Fibroblast of mammary gland (primary cell): ENCODE measurements at places on chromosomes 6 and 20.
A peak's percentile ranks its signal among the peaks of the same experiment; 100 is the strongest.

DNA sequence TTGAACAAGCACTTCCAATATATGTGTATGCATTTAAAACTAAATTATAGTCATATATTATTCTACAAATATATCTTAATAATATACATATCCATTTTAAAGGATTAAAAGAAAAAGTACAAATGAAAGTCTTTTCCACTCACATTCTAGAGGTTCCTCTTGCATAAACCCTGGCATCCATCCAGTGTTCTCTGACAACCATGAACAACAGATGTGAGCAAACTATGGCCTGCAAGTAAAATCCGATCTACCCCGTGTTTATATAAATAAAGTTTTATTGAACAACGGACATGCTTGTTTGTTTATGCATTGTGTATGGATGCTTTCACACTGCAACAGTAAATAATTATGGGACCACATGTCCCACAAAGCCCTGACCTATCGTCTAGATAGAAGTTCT is 1122.3 kb downstream of the EPHA7 start:
- DNase-seq = no peak

- DNase-seq = no peak
These were observed 9.6 kb downstream of the SUMO4 start for GRCh38 chr6:149409617-149410016.

DNA sequence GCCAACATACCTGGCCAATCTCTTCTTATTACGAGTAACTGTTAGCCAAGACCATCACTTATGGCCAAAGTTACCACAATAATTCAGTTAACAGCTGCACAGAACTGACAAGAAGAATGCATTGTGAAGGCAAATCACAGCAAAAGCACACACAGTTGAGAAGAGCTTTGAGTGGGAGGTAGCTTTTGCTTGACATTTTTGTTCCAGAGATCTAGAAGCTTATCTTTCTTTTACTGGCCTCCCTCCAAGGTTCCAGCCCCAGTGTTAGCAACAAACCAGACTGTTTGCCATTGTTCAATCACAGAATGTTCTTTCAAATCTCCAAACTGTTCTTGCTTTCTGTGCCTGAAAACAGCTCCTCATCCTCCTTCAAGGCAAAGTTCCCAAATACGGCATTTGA is 35.9 kb upstream of the IRAK1BP1 start:
- DNase-seq = no peak

- no peak for DNase-seq
These were observed 45.8 kb downstream of the DOP1A start for GRCh38 chr6:83113258-83113657.

DNA sequence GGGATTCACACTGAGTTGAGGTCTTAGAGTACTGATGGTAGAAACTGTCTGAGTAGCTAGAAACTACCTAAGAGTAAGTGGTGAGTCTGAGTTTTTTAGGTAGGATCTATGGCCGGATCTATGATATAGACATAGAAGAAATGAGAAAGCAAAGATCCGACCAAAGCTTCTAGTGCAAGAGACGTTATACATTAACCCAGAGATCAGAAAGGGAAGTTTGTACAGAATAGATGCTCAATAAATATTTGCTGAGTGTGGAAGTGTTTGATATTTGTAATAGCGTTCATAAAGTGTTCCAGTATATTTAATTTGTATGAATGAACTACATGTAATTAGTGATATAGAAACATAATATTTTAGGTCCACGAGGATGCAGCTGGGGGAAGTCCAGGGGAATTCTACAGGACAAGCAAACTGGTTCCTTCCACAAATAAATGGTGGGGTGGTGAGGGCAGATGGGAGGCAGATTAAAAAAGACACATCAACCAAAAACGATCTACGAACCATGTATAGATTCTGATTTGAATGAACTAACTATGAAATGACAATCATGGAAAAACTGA is 31.9 kb upstream of the JARID2 start:
- DNase-seq = no peak

GRCh38 chr6:31131595-31131994 is 7.3 kb downstream of the PSORS1C2 start:
- no peak for DNase-seq

GRCh38 chr20:24672886-24673677 is 203.7 kb downstream of the SYNDIG1 start:
- peak; percentile 96 for DNase-seq

- DNase-seq = peak; percentile 11
These were observed 10.9 kb downstream of the GOPC start for GRCh38 chr6:117591405-117591804.

DNA sequence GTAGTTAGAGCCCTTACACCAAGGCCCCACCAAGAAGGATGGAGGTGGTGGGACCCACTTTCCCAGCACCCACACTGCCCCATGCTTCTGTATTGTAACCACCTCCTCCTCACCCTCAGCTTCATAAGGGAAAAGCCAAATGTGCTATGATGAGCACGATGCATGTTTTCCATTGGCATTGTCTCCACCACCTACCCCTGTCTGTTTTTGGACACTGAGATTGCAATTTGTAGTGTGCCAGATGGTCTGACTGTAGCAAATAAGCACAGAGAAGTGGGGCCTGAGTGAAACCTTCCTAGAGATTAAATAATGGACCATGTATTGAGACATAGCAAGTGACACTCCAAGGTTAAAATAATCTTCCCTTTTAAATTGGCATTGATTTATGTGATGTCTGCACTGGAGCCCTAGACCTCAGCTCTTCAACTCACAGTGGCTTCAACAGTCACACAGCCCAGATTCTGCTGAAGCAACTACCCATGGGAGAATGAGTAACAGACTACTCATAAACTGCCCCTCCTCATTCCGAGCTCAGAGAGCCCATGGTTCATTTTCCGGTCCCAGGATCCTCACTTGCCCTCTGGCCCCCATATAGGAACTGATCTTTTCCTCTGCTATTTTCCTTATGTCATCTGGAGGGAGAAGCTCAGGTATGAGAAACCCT is 177.9 kb downstream of the COL9A1 start:
- peak; percentile 79 for DNase-seq

DNA sequence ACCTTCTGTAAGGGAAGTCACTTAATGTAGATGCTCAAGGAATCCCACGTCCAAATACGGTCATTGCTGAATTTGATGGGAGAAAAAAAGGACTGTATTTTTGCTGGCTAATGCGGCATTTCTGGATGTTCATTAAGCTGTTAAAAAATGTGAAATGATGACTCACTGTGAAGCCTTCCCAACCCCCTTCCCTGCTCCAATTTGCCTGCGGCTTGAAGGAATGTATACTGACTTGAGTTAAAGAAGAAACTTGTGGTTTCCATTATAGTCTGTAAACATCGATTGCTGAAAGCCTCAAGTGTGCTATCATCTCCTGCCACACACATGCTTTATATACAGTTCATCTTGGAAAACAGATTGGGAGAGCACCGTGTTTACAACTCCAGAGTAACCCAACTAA is 249.1 kb upstream of the JAG1 start:
- DNase-seq = peak; percentile 91

- peak; percentile 10 for DNase-seq
These were observed 90.8 kb downstream of the DOK5 start for GRCh38 chr20:54566031-54566688.

- DNase-seq = no peak
These were observed 118.8 kb downstream of the TULP4 start for GRCh38 chr6:158431036-158431435.

- DNase-seq = peak; percentile 55
These were observed 40.3 kb upstream of the ANGPT4 start for GRCh38 chr20:956330-956951.

- peak; percentile 64 for DNase-seq
These were observed 207.9 kb downstream of the MYLK4 start for GRCh38 chr6:2542858-2543218.

DNA sequence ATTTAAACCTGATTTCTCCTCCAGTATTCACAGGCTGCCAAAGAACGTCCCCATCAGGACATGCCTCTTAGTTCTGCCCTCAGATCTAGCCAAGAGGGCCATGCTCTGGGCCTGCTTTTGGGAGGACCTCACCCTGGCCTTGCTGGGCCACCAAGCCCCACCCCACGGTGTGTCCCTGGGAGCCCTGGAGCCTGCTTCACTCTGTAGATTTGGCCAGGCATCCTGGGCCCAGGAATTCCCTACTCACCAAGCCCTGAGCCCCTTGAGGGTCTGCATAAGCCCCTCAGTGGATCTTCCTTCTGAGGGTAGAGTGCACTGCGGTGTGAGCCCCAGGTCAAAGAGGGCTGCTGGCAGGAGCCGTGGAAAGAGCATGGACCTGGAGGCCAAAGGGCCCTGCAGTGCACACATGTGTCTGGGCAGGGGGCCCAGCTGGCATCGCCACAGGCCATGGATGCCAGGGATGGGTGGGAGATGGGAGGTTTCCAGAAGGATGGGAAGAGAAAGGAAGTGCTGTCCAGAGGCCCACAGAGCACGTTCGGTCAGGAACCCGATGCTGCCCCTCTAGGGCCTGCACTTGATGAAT is 98.0 kb downstream of the DACT2 start:
- no peak for DNase-seq

- no peak for DNase-seq
These were observed 32.8 kb upstream of the SIRPB2 start for GRCh38 chr20:1524004-1524403.

GRCh38 chr6:56374841-56375369 is 127.5 kb upstream of the COL21A1 start:
- DNase-seq = peak; percentile 87

- no peak for DNase-seq
These were observed 13.0 kb upstream of the MYL9 start for GRCh38 chr20:36528176-36528874.

DNA sequence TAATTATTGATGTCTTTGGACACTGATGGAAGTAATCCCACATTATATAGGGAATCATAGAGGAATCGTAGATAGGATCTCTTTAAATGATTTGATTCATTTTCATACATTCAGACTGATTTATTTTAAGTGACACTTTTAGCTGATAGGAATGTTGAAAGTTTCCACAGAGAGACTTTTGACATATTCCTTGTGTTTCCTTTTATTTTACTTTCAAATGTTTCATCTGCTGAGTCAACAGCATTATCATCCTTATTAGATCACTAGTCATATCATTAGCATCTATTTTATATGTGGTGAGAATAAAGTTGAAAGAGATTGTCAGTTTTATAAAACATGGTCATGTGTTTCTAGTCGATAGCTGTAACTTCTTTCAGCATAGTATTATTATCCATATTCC is 13.4 kb downstream of the DCBLD1 start:
- peak; percentile 64 for DNase-seq

GRCh38 chr6:168695701-168696100 is 254.7 kb downstream of the SMOC2 start:
- DNase-seq = no peak

GRCh38 chr6:161598896-161599295 is 325.0 kb upstream of the AGPAT4 start:
- DNase-seq = no peak

DNA sequence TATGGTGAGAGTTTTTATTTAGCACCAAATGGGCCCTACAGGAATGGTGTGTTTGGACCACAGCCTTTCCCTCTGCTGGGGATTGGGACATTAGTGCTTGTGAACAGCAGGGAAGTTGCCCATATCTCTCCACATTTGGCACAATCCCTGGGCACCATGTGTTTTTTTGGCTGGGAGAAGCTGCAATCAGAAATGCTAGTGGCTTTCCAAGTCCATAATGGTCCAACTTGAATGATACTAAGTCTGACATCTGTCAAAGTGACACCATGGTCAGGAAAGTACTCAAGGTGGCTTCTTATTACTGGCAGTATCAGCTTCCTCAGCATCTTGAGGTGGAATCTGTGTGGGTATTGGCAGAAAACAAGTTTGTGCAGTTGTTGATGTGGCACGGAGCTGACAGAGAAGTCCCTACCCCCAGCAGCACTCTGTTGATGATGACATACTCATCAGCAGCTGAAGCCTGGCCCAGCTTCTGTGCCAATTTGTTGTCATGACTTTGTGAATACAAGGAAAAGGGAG is 53.0 kb downstream of the SASH1 start:
- DNase-seq = no peak

- no peak for DNase-seq
These were observed 8.8 kb upstream of the CEP85L start for GRCh38 chr6:118660218-118660569.

- peak; percentile 5 for DNase-seq
These were observed 64.8 kb downstream of the HCRTR2 start for GRCh38 chr6:55239099-55239498.

DNA sequence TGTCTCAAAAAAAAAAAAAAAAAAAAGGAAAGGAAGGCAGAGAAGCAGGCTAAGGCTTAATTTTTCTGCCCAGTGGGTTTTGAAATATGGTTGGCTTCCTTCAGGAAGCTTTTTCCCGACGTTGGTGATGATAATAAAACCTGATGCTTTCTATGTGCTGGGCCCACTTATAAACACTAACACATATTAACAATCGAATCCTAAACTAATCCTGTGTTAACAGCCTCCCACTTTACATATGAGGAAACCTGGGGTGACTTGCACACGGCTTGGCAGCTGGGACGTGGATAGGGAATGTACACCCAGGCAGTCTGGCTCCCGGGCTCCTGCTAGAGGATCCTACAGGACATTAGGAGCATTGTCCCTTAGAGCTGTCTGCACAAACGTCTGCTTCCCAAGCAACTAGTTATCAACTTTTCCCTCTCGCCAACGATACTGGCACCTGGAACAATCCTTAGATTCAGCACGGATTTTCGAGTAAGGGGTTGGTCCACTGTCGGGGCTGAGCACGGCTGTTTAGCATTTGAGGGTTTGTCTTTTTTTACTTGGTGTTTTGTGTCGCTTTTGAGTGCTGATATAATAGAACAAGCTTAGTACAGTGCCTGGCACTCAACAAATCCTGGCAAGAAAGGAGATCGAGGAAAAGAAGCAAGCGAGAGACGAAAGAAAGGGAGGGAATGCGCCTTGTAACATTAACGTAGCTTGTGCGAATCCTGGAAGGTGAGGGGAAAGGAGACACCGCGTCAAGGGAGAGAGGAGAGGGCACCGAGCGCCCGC is 622 bp upstream of the KIZ start:
- peak; percentile 48 for DNase-seq

GRCh38 chr6:139129284-139129683 is 5.6 kb upstream of the HECA start:
- peak; percentile 50 for DNase-seq

DNA sequence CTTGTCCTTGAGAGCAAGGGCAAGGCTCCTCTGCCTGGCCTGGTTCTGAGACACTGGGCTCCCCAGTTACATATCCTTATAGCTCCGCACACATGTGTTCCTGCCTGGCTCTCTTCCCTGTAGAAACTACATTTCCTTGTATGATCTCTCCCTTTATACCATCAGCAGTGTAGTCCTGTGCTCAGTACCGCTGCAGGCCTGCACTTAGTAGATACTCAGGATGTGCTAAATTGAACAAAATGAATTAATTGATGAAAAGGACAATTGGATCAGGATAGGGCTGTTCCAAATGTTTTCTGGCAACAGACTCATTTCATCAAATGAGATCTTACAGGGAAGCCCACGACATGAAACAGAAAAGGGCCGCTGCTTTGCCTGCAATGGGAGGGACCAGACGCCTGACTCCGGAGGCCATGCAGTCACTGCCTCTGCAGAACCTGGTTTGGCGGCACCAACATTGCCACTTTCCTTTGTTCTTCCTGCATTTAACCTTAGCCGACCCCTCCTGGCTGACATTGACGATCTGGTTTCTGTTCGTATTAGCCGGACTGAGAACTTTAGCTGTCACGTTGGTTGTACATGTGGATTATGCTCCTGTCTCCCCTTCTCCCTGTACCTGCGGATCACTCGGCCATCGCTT is 53.3 kb downstream of the CHMP4B start:
- no peak for DNase-seq

GRCh38 chr6:167566711-167567141 is 241.8 kb downstream of the TTLL2 start:
- DNase-seq = no peak

GRCh38 chr6:47674673-47675072 is 23.7 kb upstream of the ADGRF4 start:
- no peak for DNase-seq

- peak; percentile 98 for DNase-seq
These were observed 5.9 kb downstream of the NUDT3 start for GRCh38 chr6:34386316-34387137.

GRCh38 chr6:14464055-14464454 is 346.5 kb downstream of the CD83 start:
- peak; percentile 54 for DNase-seq
